Stimulated activated CD8-positive, alpha-beta memory T cell treated with anti-CD3 and anti-CD28 coated beads, Interleukin-12 subunit alpha, Interleukin-12 subunit beta, amount 100 ng/mL, for 4 hours (primary cell): ENCODE measurements at places on chromosomes 12 and 14.

GRCh38 chr14:99122521-99123125, 149.4 kb downstream of the BCL11B start:
- DNase-seq = no peak

DNA sequence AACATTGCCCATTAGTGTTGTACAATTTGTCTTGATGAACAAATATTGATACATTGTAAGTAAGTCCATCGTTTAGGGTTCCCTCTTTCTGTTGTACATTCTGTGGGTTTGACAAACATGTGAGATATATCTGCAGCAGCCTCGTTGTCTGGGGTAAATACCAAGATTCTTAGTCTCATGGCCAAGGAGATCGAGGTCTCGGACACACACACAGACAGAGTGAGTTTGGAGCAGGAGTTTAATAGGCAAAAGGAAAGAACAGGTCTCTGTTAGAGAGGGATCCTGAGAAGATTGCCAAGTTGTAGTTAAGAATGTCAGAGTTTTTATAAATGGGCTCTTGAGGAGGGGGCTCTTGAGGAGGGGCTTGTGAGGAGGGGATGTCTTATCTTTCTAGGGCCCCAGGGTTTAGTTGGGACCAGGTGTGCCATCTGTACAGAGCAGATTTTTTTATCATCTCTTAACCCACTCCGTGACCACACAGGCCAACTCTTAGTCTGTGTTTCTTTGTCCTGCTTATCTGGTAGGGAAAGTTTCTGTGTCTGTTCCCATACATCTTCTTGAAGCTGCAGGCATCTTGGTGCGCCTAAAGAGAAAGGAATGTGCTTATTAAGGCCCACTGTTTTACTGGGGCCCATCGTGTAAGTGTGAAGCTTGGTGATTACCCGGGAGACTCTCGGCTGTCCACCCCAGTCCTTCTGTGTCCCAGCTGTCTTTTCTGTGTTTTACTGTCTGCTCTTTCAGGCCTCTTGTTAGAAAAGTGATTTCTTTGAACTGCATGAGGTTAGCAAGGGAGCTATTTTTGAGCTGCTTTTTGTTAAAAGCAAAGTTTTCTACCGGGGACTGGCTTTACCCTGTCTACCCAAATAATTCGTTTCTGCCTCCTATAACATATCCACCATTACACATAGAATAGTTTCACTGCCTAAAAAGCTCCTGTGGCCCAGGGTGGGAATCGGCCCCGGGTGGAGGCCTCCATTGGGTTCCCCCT, 22.4 kb upstream of the CLEC2D start:
- no peak for DNase-seq

GRCh38 chr12:92570056-92570753, 132.6 kb upstream of the PLEKHG7 start:
- no peak for DNase-seq

DNA sequence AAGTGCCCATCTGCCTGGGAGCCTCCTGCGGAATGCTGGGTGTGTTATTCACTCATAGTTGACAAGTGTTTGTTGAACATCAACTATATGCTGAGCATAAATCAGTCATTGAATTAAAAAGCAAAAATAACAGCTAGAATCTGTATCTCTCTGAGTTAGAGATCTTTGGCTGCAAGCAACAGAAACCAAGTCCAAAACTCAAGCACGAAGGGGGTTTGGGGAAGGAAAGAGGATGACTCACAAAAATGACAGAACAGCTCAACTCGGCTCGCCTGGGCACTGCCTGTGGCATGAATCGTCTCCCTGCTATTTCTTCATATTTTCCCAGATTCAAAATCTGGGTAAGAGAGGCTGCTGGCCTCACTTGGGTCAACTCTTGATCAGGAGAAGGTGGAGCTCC, 72.6 kb upstream of the NCOR2 start:
- no peak for DNase-seq

DNA sequence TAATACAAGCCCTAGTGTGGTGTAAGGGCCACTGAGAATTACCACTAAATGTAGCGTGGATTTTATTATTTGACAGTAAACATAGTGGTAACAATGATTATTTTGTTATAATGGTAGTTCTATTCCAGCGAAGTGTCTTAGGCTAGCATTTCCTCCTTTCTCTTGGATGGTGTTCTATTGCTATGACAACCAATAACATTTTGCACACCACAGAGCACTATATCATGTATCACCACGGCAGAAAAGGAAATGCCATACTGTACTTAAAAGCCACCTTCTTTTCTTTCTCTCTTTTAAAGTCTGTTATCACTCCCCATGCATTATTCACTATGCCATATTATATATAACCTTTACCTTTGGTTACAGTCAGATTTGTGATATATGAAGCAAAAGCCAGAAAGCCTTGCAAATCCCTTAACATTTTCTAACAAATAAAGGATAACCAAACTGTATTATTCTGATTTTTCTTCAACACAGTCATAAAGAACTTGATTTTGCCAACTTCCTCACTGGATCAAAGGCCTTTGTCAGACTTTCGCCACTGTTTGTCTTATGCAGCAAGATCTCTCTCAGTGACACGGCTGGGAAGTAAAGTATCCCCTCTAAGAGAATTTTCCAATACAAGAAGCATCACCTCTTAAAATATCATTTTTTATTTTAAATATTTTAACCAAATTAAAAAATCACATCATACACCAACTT, 195.8 kb downstream of the FOXN3 start:
- no peak for DNase-seq

GRCh38 chr12:72015895-72016294, 77.2 kb downstream of the TPH2 start:
- no peak for DNase-seq

GRCh38 chr12:44930972-44931600, 55.0 kb upstream of the NELL2 start:
- DNase-seq = no peak

DNA sequence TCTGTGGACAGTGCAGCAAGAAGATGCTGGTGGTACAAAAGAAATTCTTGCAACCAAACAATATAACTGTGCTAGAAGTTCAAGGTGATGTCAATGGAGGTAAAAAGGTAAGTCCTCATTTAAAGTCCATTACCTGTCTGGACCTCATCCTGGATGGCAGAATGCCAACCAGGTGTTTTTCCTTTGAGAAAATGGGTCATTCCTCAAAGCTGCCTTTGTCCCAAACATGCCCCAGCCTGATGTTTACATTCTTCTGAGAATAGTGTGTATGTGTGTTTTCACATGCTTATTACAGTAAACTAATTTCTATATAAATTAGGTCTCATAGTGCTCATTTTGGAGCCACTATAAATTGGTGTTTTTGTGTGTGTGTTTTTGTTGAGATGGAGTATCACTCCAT, 24.9 kb downstream of the ACTR6 start:
- no peak for DNase-seq

- no peak for DNase-seq
Measured at GRCh38 chr12:122503147-122503751, 2.5 kb upstream of the ZCCHC8 start.

DNA sequence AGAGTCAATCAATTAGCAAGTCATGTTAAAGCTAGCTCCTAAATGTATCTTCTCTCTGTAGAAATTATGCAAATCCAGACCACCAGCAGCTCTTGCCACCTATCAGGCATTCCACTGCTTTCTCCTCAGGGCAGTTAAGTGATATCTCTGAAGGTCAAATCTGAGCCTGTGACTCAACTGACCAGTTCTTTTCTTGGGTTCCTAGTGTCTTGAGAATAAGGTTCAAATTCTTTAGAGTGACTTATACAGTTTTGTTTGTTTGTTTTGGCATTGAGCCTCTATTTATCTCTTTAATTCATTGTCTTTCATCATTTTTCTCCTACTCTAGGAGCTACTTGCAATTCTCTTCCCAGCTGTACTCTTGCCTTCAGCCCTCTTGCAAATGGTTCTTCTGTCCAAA, 2.5 kb upstream of the LRIG3 start:
- no peak for DNase-seq

GRCh38 chr14:91061056-91061887, 831 bp upstream of the RPS6KA5 start:
- no peak for DNase-seq

DNA sequence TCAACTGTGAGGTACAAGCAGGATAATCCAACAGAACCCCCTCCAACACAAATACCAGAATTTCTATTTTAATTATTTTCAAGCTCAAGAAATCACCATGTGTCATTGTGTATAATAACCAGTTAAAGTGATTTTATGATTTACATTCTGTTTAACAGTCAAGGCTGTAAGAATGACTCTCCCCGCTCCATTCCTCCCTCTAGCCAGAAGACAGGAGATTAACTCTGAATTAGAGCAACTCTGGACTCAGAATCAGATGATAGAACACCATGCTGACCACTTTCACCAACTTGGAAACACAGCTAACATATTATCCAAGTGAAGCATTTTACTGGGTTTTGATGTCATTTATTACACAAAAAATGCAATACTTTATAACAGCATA, 71.9 kb downstream of the ATP2B1 start:
- no peak for DNase-seq

GRCh38 chr12:31662176-31662849, 2.8 kb downstream of the ETFBKMT start:
- DNase-seq = no peak

DNA sequence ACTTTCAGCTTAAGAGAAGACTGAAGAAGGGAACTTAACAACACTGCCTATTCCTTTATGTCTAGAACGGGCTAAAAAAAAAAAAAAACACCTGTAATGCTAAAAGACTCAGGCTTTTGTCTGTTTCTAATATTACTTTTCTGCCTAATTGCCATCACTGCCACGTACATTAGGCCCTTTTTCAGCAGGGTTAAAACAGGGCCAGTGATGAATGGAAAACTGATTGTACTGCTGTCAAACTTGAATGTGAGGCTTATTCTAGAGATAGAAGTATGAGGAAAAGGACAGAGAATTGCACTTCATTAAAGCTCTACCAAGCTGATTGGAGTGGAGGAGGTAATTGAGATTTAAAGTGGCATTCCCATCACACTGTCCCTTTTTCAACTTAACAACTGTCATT, 535.8 kb downstream of the PRKD1 start:
- DNase-seq = no peak
